LoVo (cell line): ENCODE measurements at places on chromosomes 11 and 22.
A peak's percentile ranks its signal among the peaks of the same experiment; 100 is the strongest.

- no peak for DNase-seq
Observed at GRCh38 chr22:20312396-20313191, 7.3 kb downstream of the DGCR6L start.

- DNase-seq = no peak
Observed at GRCh38 chr11:6828103-6828502, 17.4 kb upstream of the OR10A5 start.

DNA sequence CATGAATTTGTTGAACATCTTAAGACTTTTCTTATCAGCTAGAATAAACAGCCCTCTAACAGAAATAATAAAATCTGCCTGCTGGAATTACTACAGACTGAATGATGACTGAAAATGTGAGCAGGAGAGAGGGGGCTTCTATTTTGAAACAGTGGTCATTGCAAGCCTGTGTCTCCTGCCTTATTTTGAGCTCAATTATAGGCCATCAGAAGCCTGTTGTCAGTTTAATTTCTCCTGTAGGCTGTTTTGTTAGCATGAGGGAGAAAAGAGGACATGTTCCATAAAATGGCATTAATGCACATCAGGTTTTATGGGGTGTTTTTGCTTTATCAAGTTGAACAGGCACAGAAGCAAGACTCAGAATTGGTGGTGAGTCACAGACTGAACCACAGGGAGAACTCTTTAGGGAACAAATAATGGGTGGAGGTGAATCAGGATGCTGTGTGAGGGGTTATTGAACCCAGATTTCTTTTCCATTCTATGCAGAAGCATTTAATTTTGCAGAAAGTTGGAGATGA, 129.1 kb downstream of the PARVA start:
- DNase-seq = no peak

DNA sequence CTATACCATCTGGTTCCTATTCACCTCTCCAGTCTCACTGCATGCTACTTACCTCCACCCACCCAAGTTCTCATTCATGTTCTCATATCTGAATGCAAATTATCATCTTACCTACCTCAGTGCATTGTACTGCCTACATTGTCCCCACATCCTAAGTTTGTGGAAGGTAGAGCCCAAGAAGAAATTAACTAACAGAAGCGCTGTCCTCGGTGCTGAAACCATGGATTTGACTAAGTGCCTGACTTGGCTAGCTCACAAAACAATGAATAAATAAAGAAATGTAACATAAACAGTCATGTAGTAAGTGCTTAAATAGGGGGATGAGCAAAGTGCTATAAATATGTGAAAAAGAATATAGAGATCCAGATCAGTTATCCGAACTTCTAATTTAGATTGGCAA, 63.2 kb downstream of the GRIA4 start:
- peak; percentile 40 for DNase-seq

DNA sequence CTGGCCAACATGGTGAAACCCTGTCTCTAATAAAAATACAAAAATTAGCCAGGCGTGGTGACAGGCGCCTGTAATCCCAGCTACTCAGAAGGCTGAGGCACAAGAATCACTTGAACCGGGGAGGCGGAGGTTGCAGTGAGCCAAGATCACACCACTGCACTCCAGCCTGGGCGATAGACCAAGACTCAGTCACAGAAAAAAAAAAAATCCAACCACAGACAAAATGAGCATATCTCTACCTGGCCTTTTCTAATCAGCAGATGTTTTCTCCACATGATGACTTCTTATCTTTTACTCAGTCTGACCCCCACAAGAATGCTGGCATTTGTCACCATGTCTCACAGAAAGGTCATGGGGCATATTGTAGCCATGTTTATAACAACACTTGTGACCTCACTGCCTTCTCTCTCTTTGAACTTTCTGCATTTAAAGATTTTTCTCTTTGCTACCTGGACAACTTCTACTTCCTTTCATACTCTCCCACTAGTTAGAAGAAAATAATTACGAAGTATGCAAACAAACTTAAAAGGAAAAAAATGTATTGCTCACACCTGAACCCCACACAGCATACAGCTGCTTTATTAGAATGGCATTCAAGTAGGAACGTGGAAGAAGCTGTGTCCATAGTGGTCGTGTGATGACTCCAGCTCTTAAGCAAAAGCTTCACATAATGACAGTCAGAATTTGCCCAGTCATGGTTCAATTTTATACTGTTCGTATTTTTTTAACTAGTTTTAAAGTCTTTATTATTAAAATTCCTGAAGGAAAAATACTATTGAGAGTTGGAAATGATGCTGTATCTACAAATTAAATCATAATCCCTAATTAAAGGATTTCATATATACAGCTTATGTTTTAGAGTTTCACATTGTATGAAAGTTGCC, 65.4 kb downstream of the ZC3H12C start:
- DNase-seq = no peak
